ENCODE measurements at places on chromosomes 3 and 15.

DNA sequence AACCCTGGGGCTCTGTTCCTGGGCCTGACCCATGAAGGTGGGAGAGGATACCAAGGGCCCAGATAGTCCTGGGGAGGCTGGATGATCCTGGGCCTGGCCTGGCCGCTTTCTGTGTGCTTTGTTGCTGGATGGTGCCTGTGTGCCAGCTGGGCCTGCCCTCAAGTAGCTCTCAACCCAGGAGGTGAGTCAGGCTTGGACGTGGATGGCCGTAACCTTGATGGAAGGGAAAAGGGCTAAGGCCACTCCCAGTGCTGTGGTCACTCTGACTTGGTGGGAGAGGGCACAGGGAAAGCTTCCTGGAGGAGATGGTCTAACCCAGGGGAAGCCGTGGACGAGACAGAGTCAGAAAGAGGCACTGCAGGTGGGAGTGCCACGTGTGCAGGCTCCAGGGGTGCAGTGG lies 9.4 kb downstream of the TMEM43 start:
- DNase-seq: no peak

GRCh38 chr3:25789209-25789595 lies 688 bp upstream of the OXSM start:
- no peak for DNase-seq

DNA sequence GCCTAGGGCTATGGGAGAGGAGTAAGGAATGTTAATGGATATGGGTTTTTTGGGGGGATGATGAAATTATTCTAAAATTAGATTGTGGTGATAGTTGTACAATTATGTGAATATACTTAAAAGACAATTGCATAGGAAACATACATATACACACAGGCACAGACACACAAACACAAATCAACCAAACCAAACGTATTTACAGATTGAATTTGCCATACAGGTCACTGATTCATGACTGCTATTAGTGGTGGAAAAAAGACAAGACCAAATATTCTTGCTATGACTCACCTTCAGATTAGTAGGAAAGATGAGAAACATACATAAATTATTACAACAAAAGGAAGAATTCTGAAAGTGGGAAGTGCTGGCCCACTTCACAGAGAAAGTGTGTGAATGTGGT lies 85.3 kb downstream of the C3orf38 start:
- no peak for DNase-seq

- DNase-seq: no peak
Measured at GRCh38 chr15:33623010-33623409, 312.2 kb downstream of the RYR3 start.

- DNase-seq: no peak
Measured at GRCh38 chr15:51982770-51983103, 11.2 kb upstream of the LEO1 start.

DNA sequence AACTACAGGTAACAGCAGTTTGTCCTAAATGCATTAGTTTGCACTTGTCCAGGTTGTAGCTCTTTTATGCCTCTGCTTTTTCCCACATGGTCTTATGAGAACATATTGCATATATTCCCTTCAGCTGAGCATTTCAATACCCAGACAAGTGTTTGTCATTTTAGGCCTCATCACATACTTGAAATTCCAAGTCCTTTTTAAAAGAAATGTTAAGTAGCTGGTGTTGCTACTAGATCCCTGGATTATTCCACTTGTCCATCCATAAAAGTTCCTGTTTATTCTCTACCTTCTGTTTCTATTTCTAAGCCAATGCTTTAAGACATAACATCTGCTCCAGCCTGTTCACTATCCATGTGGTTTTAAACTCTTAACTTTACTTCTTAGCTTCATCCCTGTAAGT lies 128.4 kb downstream of the NECTIN3 start:
- DNase-seq: no peak

- no peak for DNase-seq
Measured at GRCh38 chr3:11438646-11439045, 166.4 kb downstream of the ATG7 start.

GRCh38 chr3:111073218-111073617 lies 1.6 kb downstream of the NECTIN3 start:
- DNase-seq: no peak

DNA sequence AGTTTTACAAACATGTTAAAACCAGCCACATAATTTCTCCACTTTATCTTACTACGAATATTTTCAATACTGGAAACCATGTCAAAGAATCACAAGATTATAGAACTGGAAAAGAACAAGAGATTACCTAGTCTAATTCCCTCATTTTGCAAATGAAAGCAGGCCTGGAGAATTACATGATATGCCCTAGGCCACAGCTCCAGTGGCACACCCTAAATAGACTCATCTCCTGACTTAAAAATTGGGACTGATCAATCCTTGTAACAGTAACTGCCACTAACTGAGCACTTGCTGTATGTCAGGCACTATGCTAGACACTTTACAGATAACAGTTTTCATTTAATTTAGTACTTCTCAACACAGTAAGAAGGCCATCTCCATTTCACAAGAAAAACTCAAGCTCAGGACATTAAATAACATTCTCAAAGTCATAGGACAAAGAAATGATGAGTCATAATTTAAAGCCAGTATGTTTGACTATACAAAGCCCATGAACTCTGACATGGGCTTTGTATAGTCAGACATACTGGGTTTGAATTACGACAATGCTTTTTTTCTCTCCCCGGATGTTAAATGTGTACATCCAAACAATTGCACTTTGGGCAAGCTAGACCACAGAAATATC lies 9.4 kb downstream of the IGSF11 start:
- no peak for DNase-seq

GRCh38 chr3:93843981-93844380 lies 129.7 kb downstream of the PROS1 start:
- peak; percentile 2 for DNase-seq

DNA sequence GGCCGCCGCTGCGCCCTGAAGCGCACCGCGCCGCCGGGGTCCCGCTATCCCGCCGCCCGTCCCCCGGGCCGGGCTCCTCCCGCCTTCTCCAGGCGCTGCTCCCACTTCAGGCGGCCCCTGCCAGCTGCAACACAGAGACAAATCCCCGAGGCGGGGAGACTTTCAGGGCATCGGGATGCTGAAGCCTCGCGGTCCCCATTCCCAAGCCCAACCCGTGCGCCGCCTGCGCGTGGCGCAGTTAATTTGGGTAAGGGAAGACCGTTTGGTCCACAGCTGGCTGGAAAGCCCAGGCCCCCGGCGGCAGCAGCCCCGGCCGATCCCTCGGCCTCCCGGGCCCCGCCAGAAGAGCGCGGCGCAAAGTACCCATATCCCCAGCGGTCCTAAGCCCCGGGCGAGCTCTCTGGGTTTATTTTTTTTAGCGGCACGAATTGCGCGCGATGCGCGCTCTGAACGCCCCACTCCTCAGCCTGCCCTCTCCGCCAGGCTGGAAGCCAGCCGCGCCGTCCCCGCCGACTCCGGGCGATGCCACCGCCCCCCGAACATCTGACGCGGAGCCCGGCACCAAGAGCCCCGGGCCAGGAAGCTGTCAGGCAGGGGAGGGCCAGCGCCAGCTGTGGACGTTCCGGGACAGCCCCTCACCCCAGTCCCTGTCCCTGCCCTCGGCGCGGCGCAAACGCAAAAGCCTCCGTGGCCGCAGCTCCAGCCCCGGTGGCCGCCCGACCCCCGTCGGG lies 517 bp downstream of the FBN1 start:
- DNase-seq: peak; percentile 74

DNA sequence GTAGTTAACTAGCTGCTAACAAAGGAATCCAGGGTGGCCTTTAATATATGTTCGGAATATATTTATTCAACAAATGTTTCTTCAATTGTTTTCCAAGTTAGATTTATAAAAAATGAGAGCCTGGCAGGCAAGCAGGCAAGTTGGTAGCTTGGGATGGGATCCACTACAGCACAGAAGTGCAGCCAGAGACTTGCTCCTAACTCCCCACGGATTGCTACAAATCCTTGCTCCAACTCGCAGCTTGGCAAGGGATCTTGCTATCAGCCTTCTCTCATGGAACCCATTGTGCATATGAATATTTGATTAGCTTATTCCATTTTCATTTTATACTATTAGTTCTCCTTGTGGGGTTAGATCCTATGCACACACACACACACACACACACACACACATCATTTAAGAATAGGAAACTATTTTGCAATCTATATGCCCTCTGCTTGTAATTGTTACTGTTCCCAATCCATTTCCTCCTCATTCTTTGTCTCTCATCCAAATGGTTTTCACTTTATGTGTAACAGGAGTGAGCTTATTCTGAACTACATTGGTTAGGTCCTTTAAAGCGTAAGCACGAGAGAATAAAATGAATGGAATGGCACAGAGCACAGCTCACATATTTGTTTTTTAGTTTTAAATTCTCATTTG lies 505.6 kb downstream of the LPP start:
- DNase-seq: no peak

- no peak for DNase-seq
Measured at GRCh38 chr3:196236223-196236622, 19.9 kb downstream of the SLC51A start.

- no peak for DNase-seq
Measured at GRCh38 chr3:190989218-190989617, 126.7 kb upstream of the GMNC start.

- no peak for DNase-seq
Measured at GRCh38 chr15:29225534-29226234, 43.9 kb downstream of the NSMCE3 start.

- no peak for DNase-seq
Measured at GRCh38 chr3:172310428-172310760, 137.9 kb downstream of the GHSR start.

DNA sequence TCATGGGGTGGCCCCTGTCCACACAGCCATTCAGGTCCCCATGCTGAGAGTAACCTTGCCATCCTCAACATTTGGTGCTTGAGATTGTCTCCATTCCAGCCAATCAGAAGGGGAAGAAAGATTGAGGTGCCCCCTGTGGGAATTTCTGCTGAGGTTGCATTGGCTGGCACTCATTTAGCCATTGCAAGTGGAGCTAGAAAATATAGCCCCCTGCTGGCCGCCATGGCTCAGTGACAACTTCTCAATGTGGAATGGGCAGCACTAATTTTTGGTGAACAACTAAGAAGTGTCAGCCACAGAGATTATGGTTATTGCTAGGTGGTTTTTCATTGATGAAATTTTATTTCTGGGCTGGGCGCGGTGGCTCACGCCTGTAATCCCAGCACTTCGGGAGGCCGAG lies 22.0 kb downstream of the COL6A6 start:
- DNase-seq: no peak

GRCh38 chr3:6799264-6799915 lies 61.5 kb upstream of the GRM7 start:
- peak; percentile 12 for DNase-seq

DNA sequence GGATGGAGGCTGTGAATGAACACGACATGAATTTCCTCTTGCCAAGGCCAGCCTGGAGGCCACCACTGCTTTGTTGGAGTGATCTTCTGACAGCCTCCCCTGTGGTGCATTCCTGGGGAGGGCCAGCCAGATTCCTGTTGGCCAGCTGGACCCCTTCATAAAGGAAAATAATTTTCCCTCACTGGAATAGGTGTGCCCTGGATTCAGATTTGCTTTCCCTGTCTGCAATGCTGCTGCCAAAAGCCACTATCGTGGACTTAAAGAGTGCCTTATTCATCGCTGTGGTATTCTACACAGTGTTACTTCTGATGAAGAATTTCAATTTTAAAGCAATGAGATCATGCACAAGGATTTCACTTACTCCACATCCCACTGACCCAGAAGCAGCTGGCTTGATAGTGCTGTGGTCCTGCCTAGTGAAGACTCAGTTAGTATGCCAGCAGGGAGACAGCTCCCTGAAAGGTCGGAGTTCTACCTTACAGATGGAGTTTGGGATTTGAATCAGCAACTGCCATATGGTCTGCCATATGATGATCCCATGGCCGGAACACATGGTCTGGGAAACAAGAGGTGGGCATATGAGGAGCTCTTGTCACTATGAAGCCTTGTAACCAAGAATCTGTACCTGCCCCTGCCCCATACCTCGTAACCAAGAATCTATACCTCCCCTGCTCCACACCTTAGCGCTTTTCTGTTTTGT lies 145.2 kb downstream of the KLF13 start:
- no peak for DNase-seq

GRCh38 chr3:70426071-70426470 lies 113.6 kb upstream of the MDFIC2 start:
- no peak for DNase-seq

- peak; percentile 50 for DNase-seq
Measured at GRCh38 chr3:64686446-64686908, 1.3 kb downstream of the ADAMTS9 start.

- DNase-seq: no peak
Measured at GRCh38 chr15:74233851-74234597, 2.1 kb upstream of the CCDC33 start.

GRCh38 chr3:155103686-155104085 lies 23.6 kb downstream of the MME start:
- no peak for DNase-seq

- DNase-seq: no peak
Measured at GRCh38 chr15:63672369-63672768, 75.2 kb downstream of the FBXL22 start.

DNA sequence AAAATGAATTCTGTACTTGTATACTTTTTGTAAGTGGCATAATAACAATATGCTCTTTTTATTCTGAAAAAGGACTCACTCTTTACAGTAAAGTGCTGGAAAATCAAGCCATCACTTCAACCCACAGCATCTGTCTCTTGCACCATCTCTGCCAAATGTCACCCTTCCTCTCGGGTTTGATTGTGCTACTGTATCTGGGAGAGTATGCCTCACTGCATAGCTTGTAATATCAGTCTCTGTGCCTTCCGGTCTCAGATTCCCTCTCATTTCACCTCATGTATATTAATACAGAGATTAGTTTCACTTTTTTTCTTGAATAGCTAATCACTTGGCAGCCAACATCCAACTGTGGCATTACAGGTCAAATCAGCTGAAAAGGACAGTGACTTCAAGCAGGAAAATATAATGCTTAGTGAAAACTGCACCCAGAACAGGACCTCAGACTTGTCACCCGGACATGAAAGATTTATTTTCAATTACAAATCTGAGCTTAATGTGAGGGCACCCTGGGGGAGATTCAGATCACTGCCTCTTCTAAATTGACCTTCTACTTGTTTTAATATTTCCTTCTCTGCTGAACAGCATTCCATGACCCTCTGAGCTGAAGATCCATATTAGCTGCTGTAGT lies 605.8 kb upstream of the NAALADL2 start:
- DNase-seq: no peak

DNA sequence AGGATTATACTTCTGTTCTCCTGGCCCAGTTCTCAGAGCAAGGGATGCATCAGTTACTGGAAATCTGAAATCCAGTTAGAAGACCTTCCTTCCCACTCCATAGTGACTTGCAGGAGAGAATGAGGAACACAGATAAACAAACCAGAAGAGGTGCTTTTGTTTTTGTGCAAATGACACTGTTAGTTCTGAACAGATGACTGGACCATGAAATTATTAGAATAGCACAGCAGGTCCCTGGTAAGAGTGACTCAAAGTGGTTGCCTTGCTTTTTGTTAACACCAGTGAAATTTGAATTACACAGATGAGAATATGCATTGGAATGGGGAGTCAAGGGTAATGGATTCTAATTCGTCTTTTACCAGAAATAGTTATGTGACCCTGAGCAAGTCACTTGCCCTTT lies 30.4 kb upstream of the LRIG1 start:
- DNase-seq: no peak

Data from hypothalamus (tissue), 51 donors.